OCI-M1 (cell line): ENCODE measurements at places on chromosomes 7 and 10.

DNA sequence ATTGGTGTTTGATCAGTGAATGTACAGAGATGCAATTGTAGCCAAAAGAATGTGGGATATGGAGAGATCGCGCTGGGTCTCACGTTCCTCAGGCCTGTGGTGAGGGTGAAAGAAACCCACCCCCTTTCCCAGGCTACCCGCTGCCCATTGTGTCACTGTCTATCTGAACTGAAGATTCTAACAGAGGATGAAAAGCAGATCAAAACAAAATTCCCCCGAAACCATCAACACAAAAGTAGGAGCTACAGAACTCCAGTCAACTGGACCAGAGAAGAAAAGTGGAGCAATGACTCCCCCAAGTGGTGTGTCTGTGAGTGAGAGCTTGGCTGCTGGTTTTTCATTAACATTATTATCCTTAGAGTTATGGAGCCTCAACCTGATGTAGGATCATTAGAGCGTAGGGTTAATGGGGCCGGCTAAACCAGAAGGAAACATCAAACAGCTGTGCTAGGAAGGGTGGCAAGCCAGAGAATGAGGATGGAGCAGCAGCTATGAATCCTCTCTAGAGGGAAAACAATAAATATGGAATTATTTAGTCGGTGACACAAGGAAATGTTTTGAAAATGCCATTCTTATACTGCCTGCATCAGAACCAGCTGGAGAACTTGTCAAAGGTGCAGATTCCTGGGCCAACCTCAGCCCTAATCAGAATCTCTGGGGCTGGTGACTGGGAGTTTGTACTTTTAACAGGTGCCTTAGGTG is 38.3 kb downstream of the AKR1B1 start:
- peak; percentile 39 for DNase-seq

DNA sequence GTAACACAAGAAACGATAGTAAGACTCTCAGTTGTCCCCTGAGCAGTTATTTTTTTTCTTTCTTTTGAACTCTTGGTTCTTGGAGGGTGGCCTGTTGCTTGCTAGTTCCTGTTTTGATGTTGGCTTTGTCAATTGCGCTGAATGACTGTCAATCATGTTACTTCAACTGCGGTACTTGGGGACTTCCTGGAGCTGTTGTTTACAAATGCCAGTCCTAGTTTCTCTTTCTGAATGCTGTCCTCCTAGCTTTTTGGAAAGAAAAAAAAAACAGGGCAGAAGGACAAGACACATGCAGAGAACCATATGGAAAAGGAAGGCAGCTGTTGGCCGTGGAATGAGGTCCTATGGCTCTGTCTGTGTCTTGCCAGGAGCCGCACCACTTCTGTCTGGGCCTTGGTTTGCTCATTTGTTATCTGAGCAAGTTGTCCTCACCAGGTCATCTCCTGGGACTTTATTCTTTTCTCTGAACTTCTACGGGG is 7.0 kb upstream of the PDCD4 start:
- DNase-seq = peak; percentile 95

DNA sequence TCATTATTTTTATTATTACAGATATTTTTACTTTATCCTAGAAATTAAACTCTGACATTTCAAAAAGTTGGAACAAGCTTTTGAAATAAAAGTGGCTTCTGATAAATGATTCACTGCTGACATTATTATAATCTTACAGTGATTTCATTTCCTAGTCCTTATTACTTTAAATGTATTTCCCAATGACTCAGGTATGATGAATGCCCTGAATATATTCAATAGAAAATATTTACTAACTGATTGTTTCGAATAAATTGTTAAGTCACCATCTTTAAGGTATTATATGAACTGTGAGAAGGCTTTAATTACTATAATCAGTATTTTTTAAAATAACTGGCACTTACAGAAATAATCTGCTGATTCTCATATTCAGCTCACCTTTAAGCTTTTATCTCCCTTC is 21.6 kb downstream of the DKK1 start:
- DNase-seq = no peak

DNA sequence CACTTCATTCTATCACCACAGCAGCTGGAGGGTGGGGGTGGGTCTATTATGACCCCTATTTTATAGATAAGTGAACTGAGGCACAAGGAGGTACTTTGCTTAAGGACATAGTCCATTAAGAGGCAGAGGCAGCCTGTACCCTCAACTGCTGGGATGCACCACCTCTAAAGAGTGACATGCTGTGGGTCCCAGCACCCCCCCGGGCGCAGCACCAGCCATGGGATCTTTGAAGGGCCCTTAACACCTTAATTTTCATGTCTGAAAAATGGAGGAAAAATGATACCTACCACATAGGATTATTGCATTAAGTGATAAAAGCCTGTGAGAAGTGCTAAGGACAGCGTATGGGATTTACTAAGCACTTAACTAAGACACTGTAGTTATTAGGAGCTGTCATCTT is 15.4 kb downstream of the ADCYAP1R1 start:
- no peak for DNase-seq

DNA sequence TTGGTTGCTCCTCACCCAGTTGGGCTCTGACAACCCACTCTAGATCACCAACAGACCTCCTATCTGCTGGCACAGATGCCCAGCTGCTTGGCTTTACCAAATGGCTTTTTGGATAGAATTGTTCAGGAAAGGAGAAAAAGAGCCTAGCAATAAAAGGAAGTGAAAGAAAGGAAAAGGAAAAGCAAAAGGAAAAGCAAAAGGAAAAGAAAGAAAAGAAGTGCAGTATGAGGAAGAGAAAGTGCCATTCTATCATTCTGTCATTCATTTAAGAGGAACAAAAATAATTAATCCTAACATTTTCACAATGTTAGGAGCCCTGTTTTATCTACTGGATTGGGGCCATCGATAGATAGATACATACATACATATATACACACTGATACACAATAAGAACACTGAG is 353.6 kb downstream of the THSD7A start:
- DNase-seq = peak; percentile 45

GRCh38 chr7:99133766-99134564 is 9.9 kb downstream of the SMURF1 start:
- DNase-seq = no peak

- DNase-seq = no peak
These were observed 202.1 kb downstream of the COBL start for GRCh38 chr7:51114501-51114900.

- DNase-seq = no peak
These were observed 386.5 kb upstream of the ETV1 start for GRCh38 chr7:14375998-14376397.

DNA sequence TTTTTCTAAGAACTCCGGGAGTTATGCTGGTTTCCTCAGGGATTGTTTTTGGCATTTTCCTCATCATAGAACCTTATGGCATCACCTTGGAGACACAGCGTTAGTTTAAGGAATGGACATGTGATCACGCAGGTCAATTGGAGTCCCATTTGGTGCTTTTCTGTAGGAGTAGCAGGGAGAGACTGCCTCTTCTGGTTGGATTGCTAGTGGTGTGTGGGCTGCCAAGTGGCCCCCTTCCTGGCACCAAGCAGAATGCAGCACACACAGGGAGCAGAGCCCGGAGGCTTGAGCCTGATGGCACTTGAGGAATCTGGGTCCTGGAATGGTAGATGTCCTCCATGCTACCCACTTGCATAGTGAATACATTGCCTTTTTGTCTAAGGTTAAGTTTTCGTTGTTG is 57.9 kb downstream of the SDK1 start:
- DNase-seq = no peak

DNA sequence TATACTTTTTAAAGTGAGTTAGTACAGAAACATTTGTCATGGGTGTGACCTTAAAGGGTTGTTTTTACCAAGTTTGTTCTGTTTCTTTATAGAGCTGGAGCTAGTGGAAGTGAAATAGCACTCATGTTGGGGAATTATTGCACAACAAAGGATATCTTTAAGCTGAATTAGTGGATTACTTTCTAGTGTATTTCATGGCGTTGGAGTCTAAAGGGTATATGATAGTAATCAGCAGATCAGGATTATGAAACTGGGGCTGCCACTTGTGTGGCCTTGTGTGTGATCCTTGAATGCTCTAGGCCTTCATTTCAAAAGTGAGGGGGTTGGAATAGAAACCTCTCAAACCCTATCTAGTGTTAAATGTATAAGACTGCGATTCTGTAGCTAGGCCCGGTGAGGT is 123.6 kb downstream of the LYZL1 start:
- DNase-seq = peak; percentile 67

DNA sequence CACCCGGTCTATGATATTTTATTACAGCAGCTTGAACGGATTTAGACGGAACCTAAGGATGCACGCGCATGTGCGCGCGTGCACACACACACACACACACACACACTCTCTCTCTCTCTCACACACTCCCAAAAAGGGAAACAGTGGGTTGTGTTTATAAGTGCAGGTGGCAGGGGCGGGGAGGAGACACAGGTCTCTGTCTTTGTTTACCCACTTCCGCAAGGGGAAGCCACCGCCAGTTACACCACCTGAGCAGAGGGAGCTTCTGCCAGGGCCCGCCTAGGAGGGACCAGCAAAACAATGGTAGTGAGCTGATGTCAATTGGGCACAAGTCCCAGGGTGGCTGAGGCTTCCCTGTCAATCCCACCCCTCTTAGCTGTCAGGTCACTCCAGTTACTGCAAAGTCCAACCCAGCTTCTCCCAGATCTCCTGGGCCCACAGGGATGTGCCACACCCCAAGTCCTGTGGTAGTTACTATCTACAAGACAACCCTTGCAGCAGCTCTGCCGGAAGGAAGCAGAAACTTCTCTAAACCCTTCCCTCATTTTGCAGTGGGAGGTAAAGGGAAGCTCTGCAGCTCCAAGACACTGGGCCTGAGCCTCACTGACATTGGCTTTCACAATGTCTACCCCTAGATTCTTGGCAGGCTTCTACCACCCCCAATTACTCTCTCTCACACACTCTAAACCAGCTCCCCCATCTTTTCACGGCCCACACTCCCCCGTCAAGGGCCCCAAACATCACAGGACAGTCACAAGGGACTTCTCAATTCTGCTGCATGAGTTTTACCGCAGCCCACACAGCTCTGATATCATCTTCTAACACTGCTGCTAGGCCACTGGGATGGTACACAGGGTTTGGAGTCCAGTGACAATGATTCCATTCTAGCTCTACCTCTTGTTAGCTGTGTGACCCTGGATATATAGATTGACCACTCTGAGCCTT is 17.6 kb downstream of the ANXA11 start:
- peak; percentile 97 for DNase-seq

DNA sequence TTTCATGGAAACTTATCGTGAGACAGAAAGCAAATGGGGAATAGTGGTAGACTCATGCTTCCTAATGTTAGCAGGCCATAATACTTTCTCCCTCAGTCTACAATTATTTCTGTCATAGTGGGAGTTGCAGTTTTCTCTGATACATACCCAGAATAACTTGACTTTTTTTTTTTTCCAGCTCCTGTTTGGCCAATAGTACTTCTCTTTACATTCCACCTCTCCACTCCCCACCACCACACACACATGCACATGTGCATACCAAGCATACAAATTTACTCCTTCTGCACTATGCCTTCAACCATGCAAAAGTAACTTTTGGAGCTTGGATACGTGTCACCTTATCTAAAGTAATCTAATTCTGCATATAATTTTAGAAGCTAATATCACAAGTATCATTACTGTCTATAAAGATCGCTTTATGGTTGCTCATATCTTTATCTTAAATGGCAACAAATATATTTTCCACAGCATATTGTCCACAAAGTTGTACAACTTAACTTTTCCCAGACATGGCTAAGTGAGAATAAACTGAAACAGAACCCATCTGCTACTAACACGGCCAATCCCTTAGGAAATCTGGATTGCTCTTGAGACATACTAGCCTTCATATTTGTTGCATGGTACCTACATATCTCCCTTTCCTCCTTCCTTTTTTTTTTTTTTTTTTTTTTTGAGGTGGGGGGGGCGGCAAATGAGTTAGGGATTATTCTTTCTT is 49.0 kb downstream of the TES start:
- DNase-seq = no peak

DNA sequence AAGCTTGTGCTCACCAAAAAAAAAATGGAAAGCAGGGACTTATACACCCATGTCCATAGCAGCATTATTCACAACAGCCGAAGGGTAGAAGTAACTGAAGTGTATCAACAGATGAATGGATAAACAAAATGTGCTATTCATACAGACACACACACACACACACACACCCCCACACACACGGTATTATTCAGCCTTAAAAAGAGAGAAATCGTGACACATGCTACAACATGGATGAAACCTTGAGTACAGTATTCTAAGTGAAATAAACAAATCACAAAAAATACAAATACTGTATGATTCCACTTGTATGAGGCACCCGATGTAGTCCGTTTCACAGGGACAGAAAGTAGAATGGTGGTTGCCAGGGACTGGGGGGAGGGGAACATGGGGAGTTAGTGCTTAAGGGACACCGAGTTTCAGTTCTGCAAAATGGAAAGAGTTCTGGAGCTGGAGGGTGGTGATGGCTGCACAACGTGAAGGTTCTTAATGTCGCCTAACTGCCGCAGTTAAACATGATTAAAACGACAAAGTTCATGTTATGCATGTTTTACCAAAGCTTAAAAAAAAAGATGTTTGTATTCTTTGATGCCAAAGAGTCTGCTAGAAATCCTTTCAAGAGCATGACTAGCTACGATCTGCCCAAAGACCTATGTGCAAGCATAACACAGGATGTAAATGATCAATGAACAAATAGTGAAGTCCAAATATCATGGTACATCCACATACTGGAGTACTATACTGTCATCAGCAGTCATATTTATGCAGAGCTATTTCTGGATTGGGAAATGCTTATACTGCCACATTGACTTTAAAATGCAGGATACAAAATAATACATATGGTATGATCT is 7.2 kb downstream of the TNS3 start:
- DNase-seq = no peak

GRCh38 chr10:117137911-117138642 is at the start of gene VAX1:
Gene VAX1, minus strand, starts transcription at chr10:117138270. Its CDS starts 214 bp downstream, at chr10:117138056.
- no peak for DNase-seq

- no peak for DNase-seq
These were observed 543.3 kb downstream of the TNS3 start for GRCh38 chr7:47038621-47039020.

- DNase-seq = no peak
These were observed 172.8 kb upstream of the CTBP2 start for GRCh38 chr10:125333209-125333591.
